ENCODE measurements at places on chromosomes 2 and 18. TPM values are rescaled to one million over a fixed set of nuclear protein-coding genes. Genes with fewer than 3 reads are reported as not detected.

Gene CPS1
- total RNA-seq: 14.9 TPM

GRCh38 chr18:42706029-42706608 lies 409.4 kb downstream of the RIT2 start:
- H3K4me3 ChIP-seq: no peak overlapping the region
- H3K27ac ChIP-seq: no peak overlapping the region
- no peaks in the 10 kb centered on the region for H3K4me1 ChIP-seq
- no peak for DNase-seq

DNA sequence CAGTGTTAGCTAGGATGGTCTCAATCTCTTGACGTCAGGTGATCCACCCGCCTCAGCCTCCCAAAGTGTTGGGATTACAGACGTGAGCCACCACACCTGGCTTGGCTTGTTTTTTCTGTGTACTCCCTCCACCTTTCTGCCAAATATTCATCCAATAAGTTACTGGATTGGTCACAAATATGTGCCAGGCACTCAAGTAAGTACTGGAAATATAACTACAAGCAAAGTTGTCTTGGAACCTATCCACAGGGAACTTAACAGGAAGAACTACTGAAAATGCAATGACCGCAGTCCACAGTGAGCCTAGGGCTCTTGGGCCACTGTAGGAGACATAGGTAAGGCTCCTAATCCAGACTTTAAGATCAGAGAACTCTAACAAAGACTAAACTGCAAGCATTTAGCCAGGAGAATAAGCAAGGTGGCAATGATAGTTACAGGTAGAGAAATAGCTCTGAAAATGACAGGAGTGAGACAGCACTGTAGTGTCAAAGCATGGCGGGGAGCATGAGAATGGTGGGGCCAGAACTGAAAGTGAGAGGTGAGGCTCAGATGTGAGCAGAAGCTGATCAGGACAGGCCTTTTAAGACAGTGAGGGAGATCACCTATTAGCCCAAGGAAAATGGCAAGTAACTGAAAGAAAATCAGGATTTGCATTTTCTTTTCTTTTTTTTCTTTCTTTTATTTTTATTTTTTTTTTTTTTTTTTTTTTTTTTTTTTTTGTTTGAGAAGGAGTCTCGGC lies 252.1 kb downstream of the RBM43 start:
- no peak overlapping the region for H3K27ac ChIP-seq
- peaks cover 15% of the 10 kb centered on the region for H3K4me1 ChIP-seq
- no peaks in the 10 kb centered on the region for H3K27me3 ChIP-seq
- H3K36me3 ChIP-seq: no peaks in the 10 kb centered on the region
- DNase-seq: no peak

GRCh38 chr2:152376968-152377367 lies 42.0 kb downstream of the FMNL2 start:
- no peak for DNase-seq
- no peak overlapping the region for H3K27ac ChIP-seq
- H3K36me3 ChIP-seq: no peaks in the 10 kb centered on the region
- peaks cover 20% of the 10 kb centered on the region for H3K4me1 ChIP-seq

Gene RNF152
- 22.3 TPM for total RNA-seq

GRCh38 chr2:125479143-125479636 lies 1176.8 kb upstream of the GYPC start:
- no peaks in the 10 kb centered on the region for H3K36me3 ChIP-seq
- no peaks in the 10 kb centered on the region for H3K4me1 ChIP-seq
- DNase-seq: no peak
- no peaks in the 10 kb centered on the region for H3K27me3 ChIP-seq
- H3K27ac ChIP-seq: no peak overlapping the region

Gene TYW5
- total RNA-seq: 9.0 TPM

DNA sequence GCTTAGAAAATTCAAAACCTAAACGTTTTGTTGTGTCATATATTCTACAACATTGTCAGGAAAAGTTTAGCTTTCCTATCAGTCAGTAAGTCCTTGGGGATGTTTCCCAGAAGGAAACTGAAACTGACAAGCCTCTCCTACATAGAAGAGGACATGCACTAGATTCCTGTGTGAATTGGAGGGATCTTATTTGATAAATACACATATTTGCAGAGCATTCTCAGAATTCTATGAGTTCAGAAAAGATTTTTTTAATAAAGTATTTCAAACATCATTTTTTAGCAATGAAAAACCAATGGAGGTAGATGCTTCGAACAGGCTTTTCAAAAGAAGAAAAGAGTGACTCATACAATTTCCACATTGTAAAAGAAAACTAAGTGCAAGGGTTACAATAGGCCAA lies 1706.7 kb downstream of the SUCLG1 start:
- H3K27me3 ChIP-seq: no peaks in the 10 kb centered on the region
- H3K27ac ChIP-seq: no peak overlapping the region
- H3K36me3 ChIP-seq: no peaks in the 10 kb centered on the region
- no peak for DNase-seq
- no peak overlapping the region for H3K4me3 ChIP-seq

Gene GAL3ST2
- not detected for total RNA-seq

DNA sequence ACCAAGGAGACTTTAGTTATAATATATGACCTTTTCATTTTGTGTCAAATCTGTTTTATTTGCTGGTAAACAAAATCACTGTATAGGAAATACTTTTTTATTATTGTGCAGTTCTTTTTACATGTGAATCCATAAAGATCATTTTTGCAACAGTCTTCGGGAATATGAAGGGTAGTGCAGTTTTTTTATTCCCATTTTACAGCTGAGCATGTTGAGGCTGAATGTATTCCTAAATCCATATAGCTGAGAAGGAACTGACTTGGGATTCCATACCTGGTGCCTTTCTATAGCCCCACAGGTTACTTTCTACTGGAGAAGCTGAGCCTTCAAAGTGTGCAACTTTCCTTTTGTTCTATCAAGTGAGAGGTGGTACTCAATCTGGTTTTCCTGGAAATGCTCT lies 29.6 kb downstream of the RHOB start:
- H3K27ac ChIP-seq: no peak overlapping the region
- DNase-seq: no peak
- H3K36me3 ChIP-seq: no peaks in the 10 kb centered on the region
- H3K27me3 ChIP-seq: no peaks in the 10 kb centered on the region
- no peak overlapping the region for H3K4me3 ChIP-seq
